Activated CD8-positive, alpha-beta memory T cell treated with anti-CD3 and anti-CD28 coated beads for 36 hours (primary cell): ENCODE measurements at places on chromosomes 5 and 9. TPM values are rescaled to one million over a fixed set of nuclear protein-coding genes. Genes with fewer than 3 reads are reported as not detected.

Gene DNM1
- 0.65 TPM for total RNA-seq

Gene EQTN
- not detected for total RNA-seq

Gene SPATA31A3
- not detected for total RNA-seq

Gene NAIP
- 2.2 TPM for total RNA-seq

Gene RPS14
- 2,830 TPM for total RNA-seq

Gene BHMT
- not detected for total RNA-seq

Gene CCL27
- total RNA-seq, result 0.44 TPM

Gene GPX3
- not detected for total RNA-seq

Gene WDR31
- 1.9 TPM for total RNA-seq

Gene SAPCD2
- 16.5 TPM for total RNA-seq
